ENCODE measurements at places on chromosomes 5 and 9. TPM values are rescaled to one million over a fixed set of nuclear protein-coding genes. Genes with fewer than 3 reads are reported as not detected.

The TAS2R1 gene
- not detected for total RNA-seq

The IFNB1 gene
- not detected for total RNA-seq

The PTGR1 gene
- total RNA-seq: 75.2 TPM

The ZNF454 gene
- total RNA-seq: 1.5 TPM

The REEP2 gene
- total RNA-seq: 4.8 TPM

The EDIL3 gene
- 73.9 TPM for total RNA-seq

The ZSWIM6 gene
- total RNA-seq: 4.2 TPM

The NAA35 gene
- total RNA-seq: 11.6 TPM

The GFPT2 gene
- 41.0 TPM for total RNA-seq

The MYO10 gene
- total RNA-seq: 18.0 TPM

The HAVCR2 gene
- not detected for total RNA-seq

The STPG3 gene
- total RNA-seq: not detected

The ELL2 gene
- total RNA-seq: 21.7 TPM

The PCDHB12 gene
- total RNA-seq: under 0.01 TPM

The C9 gene
- not detected for total RNA-seq

The TRIP13 gene
- 2.0 TPM for total RNA-seq

The CIZ1 gene
- 52.7 TPM for total RNA-seq

The NUDT12 gene
- 4.4 TPM for total RNA-seq

The UGT3A1 gene
- total RNA-seq: not detected

The FOXD4 gene
- total RNA-seq: 0.70 TPM

The PCDHGB7 gene
- total RNA-seq: 12.5 TPM

The C8G gene
- total RNA-seq: not detected

The OLFM1 gene
- 10.1 TPM for total RNA-seq

All from pericardium fibroblast (primary cell).